ENCODE measurements at places on chromosomes 12 and 14.

- no peak for DNase-seq
Observed at GRCh38 chr14:81433378-81433777, 33.3 kb upstream of the STON2 start.

GRCh38 chr12:92439420-92439805 is 263.4 kb upstream of the PLEKHG7 start:
- no peak for DNase-seq

GRCh38 chr12:113230315-113231234 is 9.3 kb downstream of the TPCN1 start:
- no peak for DNase-seq

DNA sequence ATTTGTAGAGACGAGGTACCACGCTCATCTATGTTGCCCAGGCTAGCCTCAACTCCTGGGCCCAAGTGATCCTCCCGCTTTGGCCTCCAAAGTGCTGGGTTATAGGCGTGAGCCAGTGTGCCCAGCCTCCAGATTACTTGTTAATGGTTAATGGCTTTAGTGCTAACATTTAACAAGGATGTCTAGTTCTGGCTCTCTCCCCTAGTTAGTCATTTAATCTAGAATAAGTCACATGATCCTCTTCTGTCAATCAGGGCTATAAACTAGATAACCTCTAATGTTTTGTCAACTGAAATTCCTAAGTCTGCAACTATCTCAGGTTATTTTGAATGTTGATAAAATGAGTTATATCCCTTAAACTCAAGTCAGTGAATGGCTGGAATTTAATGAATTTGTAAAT is 15.7 kb downstream of the ACTR6 start:
- DNase-seq: no peak

DNA sequence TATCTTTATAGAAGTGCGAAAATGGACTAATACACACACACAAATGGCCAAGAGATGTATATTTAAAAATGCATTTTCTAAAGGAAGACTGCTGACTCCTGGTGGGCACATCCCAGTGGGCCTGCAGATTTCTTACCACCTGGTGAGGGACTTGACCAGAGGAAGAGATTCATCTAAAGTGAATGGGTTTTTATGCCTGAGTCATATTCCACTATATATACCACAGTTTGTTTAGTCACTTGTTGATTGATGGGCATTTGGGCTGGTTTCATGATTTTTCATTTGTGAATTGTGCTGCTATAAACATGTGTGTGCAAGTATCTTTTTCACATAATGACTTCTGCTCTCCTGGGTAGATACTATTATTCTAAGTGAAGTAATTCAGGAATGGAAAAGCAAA is 277.3 kb downstream of the SLC16A7 start:
- DNase-seq: no peak

DNA sequence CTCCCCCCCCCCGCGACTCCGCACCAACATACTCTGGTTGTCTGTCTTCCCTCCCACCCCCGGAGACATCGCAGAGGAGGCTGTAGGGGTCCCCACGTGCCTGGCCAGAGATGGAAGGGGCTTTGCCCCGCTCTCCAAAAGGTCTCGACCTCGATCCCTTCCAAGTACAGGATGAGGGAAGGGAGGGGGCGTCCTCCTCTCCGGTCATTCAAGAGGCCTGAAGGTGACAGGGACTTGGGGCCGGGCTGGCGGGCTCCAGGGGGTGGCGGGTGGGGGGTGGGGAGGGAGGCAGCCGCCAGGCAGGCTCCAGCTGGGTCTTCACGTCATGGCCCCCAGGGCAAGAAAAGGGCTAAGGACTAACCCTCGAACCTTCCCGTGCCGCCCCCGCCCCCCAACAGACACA is 15.1 kb downstream of the TBX3 start:
- DNase-seq: no peak

DNA sequence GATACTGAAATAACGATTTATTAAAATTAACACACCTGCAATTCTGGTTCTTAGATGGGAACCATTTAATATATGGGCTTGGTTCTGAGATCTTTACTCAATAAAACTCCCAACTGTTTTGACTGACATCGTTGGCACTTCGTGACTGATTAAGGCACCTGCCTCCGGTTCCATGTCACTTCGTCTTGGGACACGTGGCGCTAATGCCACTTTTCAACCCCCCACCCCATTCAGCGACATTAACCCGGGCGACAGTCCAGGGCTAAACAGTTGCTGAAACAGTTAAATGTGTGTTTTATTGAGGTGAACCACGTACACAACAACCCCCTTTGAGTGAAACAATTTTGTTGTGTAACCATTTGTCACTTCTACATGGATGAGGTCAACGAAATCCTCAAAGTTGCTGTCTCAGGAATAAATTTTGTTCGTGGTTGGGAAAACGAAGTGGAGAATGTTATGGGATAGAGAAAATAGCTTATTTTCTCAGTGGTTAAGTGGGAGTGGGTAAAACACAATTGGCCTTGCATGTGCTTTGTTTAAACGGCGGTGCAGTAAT is 9.9 kb upstream of the SLC38A2 start:
- no peak for DNase-seq

DNA sequence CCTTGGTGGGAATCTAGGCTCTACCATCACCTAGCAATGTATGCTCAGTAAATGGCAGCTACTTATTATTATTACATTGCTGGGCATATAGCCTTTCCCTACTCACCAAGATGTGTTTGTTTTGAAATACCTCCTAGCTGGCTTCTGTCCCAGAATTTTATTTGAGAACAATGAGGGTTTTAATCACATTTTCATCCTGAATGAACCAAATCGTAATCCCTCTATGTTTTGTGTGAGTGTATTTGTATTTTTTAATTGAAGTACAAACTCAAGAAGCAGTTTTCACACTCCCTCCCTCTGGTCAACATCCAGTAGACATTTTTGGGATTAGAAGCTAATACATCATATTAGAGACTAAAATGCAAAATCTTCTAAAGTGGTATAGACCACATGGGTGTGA is 7.6 kb downstream of the SLC7A8 start:
- peak; percentile 58 for DNase-seq

GRCh38 chr12:101992091-101992490 is 69.7 kb downstream of the WASHC3 start:
- no peak for DNase-seq

- DNase-seq: no peak
Observed at GRCh38 chr12:68176257-68176656, 16.7 kb upstream of the IFNG start.

DNA sequence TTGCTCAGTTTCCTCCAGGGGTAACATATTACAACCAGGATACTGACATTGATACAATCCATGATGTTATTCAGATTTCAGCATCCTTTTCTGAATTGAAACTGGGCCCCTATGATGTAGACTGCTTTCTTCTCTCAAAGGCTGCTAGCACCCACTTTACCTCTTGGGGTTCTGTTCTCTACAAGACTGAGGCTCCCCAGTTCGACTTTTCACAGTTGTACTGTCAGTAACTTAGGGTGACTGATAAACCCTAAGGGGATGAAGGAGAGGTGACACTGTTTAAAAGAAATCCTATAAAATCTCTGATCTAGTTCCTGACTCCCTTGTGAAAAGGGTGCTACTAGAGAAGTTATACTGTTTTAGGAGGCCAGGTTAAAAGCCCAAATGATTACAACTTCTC is 818 bp downstream of the VPS33A start:
- no peak for DNase-seq

- no peak for DNase-seq
Observed at GRCh38 chr14:30751646-30752416, 122.5 kb upstream of the COCH start.

GRCh38 chr12:111791507-111791906 is 24.8 kb downstream of the ALDH2 start:
- no peak for DNase-seq

DNA sequence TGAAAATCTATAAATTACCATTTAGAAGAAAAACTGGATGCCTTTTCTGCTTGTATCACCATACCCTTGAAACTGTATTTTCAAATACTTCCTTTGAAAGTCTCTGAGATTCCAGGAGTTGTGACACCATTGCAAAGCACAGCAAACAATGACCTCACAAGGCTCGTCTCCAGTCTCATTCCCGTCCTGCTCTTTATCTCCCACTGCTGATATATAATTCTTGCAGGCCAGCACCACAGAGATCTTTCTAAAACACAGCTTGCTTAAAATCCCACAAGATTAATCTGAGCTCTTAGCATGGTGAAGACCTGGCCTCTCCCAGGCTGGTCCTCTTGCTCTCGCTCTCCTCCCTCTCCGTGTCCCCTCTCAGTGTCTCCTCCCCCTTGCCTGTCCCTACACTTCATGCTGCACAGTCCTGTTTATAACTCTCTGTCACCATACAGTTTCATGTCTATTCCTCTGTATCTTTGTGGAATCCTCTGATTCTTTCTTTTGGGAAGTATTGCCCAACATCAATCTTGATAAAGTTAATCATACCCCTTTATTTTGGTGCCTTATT is 51.8 kb downstream of the ZFYVE21 start:
- DNase-seq: no peak

GRCh38 chr12:21607701-21608100 is 3.1 kb upstream of the GYS2 start:
- no peak for DNase-seq

- DNase-seq: no peak
Observed at GRCh38 chr12:1319212-1319611, 275.2 kb downstream of the FBXL14 start.

DNA sequence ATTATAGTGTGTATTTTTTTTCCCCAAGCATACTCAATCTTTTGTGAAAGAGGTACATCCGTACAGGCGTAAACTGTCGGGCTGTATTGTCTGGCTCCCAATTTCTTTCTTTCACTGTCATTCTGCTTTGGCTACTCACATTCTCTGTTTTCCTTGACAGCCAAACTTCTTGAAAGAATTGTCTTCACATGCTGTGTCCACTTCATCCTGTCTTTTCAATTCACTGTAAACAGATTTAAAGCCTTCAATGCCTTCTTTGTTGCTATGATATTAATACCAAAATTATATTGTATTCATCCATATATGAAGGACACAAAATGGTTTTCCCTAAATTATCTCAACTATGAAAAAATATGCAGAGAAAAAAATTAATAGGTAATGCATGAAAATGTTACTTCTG is 6.0 kb upstream of the ATP23 start:
- DNase-seq: no peak

- no peak for DNase-seq
Observed at GRCh38 chr12:22588817-22589216, 36.2 kb upstream of the ETNK1 start.

GRCh38 chr14:61101803-61102548 is 120.9 kb downstream of the SLC38A6 start:
- DNase-seq: no peak

- no peak for DNase-seq
Observed at GRCh38 chr14:95356245-95356869, 36.6 kb upstream of the CLMN start.

- DNase-seq: peak; percentile 65
Observed at GRCh38 chr12:52037248-52037861, 13.9 kb upstream of the NR4A1 start.

- DNase-seq: peak; percentile 81
Observed at GRCh38 chr12:48925304-48926011, at the start of gene FKBP11. Gene FKBP11, minus strand, starts transcription at chr12:48925492. Its CDS starts 64 bp downstream, at chr12:48925428.

- no peak for DNase-seq
Observed at GRCh38 chr14:97077253-97077653, 280.1 kb downstream of the VRK1 start.

DNA sequence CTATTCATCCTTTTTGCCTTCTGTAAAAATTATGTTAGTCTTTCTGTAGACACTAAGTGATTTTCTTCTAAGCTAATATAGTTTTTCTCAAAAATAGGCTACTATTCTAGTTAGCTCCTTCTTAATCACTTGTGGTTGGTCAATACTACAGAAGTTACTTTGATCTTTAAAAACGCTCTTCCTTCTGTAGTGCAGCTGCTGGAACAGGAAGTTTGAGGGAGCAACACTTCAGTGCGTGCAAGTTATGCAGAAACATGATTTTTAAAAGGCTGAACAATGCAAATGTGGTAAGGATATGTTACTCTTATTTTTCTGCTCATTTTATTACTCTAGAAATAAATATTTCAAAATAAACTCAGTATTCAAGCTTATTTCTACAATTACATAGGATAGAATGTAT is 11.1 kb upstream of the RERGL start:
- no peak for DNase-seq

- DNase-seq: no peak
Observed at GRCh38 chr14:101887219-101887618, 77.2 kb upstream of the DYNC1H1 start.

GRCh38 chr12:9244894-9245293 is 36.7 kb upstream of the PZP start:
- DNase-seq: no peak

GRCh38 chr12:93107514-93108312 is 178.6 kb upstream of the EEA1 start:
- no peak for DNase-seq

DNA sequence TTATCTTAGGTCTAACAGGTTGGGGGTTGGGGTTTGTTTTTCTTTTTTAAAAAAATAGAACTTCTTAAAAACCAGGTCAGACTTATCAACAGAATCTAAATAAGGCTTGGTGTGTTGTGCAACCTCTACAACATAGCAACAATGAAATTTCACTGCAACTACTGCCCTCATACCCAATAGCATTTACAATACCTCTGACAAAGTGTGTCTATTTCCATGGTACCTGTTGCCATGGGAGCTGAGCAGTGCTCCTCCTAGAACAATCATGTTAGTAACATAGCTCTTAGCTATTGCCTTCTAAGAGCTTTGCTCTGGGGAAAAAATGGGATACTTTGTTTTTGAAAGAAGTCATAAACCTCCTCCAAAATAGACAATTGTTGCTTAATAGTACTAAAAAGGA is 103.3 kb upstream of the CCDC175 start:
- no peak for DNase-seq

GRCh38 chr14:88137327-88137726 is 132.4 kb downstream of the GPR65 start:
- no peak for DNase-seq

DNA sequence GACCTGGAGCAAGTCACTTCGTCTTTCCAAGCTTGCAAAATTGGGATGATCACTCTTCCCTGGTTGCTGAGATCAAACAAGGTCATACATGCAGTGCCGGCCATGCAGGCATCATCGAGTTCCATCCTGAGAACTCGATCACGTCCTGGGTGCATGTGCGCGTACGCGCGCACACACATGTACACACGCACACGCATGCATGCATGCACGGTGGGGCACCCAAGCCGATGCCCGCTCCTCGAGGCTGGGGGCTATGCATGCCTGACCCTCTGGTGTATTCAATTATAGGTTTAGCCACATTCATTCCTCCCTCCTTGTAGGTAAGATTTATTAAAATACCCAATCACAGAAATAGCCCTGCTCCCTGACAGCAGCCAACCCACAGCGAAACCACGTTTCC is 26.0 kb downstream of the MMAB start:
- DNase-seq: no peak

- no peak for DNase-seq
Observed at GRCh38 chr14:96274122-96274521, 18.1 kb downstream of the BDKRB1 start.

GRCh38 chr14:97699026-97699425 is 901.8 kb downstream of the VRK1 start:
- DNase-seq: no peak

DNA sequence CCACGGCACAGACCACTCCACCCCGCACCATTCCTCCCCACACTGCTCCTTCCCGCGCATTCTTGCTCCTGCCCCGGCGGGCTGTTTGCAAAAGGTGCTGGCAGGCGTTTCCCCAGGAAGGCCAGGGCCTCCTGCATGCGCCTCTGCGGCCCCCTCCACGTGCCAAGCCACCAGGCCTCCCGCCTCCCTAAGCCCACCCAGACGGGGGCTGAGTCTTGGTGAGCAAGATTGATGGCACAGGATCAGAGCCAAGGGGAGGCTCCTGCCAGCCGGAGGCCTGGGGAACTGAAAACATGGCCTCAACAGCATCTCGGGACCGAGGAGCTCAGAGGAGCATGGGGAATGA is 328.3 kb upstream of the DIO3 start:
- no peak for DNase-seq

All from HAP-1 (cell line).